ENCODE measurements at places on chromosomes 12 and 14.

DNA sequence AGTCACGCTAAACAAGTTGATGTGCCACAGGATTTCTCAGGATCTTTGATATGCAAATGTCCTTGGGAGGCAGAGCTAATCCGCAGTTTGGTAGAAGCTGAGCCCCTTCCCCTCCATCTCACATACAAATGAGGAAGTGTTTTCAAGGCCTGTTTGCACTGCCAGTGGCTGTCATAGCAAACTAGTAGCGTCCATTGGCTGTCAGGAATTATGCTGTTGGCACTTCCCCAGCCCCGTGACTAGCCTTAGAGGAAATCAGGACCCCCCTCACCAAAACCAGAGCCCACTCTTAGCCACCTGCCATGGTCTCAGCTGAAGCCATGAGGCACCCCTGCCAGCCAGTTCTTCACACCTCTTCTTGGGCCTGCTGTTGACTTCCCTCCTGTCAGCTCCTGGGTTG is 253.9 kb downstream of the CACNA1C start:
- no peak for DNase-seq

- DNase-seq, result no peak
These were observed 102.9 kb downstream of the CCER1 start for GRCh38 chr12:90851800-90852718.

DNA sequence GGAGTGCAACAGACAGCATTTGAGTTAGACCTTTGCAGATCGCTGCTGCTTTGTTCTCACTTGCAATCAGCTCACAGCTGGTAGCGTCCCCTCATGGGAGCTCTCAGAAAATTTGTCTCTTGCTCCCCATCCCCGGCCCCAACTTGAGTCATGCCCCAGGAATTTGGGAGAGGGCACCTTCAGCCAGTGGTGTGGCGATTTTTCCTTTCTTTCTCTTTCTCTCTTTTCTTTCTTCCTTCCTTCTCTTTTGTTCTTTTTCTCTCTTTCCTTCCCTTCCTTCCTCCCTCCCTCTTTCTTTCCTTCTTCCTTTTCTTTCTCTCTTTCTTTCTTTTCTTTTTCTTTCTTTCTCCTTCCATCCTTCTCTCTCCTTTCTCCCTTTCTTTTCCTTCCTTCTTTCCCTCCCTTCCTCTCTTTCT is 34.2 kb upstream of the MAP1LC3B2 start:
- DNase-seq, result no peak

- no peak for DNase-seq
These were observed 13.2 kb upstream of the SELPLG start for GRCh38 chr12:108646600-108647579.

GRCh38 chr14:74917646-74918081 is 5.4 kb downstream of the RPS6KL1 start:
- no peak for DNase-seq

DNA sequence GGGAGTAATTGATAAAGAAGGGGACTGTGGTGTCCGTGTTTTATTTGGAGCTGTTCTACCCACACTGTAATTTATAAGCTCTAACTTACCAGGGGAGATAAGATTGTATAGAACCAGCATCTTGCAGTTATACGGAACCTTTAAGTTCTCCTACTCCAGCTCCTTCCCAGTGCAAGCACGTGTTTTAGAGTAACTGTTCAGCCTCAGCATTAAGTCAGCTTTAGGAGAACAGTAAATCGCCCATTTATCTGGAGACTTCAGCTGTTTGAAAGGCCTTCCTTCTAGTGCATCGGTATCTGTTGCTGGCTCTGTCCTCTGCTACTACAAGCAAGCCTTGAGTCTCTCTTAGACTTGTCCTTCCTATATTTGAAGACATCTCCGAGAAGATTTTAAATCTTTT is 95.6 kb downstream of the ETV6 start:
- no peak for DNase-seq

- no peak for DNase-seq
These were observed 262.9 kb downstream of the TMEM117 start for GRCh38 chr12:44098786-44099185.

All from activated T-cell treated with anti-CD3 and anti-CD28 coated beads for 1 hour (primary cell).